ENCODE measurements at places on chromosomes 6 and 20.

GRCh38 chr6:116029535-116029934 is 31.2 kb downstream of the FRK start:
- DNase-seq, result no peak

DNA sequence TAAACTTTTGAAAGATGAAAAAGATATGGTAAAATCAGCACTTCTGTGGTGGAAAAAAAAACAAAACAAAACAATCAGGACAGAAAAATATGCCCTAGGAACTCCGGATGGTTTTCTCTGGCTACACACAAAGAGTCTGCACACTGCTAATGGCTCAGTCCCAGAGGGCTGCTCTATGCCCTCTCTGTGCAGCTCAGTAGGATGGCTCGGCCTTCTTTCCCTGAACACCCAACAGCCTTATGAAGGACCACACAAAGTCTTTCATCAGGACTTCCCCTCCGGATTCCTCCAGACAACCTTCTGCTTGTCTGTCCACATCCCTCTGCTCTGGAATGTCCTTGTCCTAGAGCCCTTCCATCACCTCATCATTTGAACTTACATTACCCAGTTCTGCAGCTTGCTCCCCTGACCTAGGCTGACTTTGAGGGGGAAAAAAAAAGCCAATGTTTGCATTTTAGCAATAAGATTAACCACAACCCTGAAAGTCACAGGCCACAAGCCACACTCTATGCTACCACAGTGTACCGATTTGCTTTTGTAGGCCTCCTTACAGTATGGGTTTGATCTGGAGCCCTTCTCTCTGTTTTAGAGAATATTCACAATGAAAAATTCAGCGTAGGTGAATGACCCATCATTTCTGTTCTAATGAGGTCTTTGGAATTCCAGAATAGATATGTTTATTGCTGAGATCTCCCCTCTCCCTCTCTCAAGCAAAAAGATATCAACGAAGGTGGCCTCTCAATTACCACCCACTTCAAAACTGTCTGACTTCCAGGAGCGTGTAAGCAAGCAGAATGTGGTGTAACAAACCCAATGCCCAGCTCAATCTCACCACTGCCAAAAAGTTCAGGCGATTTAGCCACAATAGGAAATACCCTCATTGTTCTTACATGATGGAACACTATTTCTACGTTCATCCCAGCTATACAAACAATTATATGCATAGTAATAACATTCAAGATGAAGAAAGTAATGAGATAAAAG is 164.0 kb downstream of the GMDS start:
- DNase-seq, result no peak

DNA sequence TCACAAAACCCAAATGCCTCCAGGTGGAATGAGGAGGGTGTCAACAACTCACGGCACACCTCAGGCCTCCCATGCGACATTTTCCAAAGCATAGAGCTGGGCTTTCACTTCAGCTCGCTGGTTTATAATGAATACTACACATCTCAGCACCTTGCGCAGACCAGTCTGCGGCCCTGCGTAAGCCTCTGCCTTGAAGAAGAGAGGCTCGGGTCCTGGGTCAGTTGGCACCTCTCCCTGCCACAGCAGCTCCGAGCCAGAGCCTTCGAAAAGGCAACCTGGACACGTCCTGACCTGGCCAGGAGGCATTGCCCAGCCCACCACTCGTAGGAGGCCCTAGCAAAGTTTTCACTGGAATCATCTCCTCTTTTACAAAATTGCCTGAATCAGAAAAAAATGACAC is 183.0 kb upstream of the AFDN start:
- DNase-seq, result no peak

GRCh38 chr6:18312368-18312767 is 48.0 kb upstream of the DEK start:
- no peak for DNase-seq

GRCh38 chr20:2408111-2408510 is 27.4 kb downstream of the TGM6 start:
- DNase-seq, result no peak

GRCh38 chr20:58557733-58558342 is 42.6 kb upstream of the APCDD1L start:
- DNase-seq, result no peak

DNA sequence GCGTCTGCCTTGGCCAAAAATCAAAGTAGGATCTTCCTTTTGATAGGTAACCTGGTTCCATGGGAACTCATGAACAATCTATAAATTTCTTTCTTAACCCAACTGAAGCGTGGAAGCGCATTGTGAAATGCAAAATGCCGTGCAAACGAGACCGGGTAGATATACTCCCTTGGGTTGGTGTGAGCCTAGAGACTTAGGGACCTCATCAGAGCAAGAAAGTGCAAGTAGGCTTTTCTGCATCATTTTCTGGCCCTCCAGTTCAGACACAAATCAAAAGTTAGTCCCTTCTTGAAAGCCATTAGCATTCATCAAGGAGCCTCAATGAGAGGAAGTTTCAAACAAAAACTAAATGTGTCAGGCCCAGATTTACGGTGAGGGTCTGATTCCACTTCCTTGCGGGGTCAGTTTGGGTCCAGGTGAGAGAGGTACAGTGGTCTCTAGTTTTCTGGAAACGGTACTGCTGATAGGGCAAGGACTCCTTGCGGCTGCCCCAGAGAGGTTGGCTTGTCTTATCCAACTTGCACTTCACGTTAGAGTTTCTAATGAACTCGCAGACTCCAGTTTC is 5.3 kb upstream of the ZNF184 start:
- no peak for DNase-seq

- DNase-seq, result no peak
These were observed 59.1 kb downstream of the FHL5 start for GRCh38 chr6:96621983-96622382.

DNA sequence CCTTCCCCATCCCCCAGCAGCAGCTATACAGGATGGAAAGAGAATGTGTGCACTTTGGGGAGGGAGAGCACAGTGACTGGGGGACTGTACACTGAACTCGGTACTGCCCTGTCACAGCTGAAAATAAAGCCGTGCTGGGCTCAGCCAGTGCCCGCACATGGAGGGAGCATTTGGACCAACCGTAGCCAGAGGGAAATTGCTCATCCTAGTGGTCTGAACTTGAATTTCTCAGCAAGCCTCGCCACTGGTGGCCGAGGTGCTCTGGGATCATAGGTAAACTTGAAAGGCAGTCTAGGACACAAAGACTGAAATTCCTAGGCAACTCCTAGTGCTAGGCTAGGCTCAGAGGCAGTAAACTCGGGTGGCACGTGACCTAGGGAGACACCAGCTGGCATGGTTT is 61.0 kb downstream of the DZANK1 start:
- DNase-seq, result no peak

GRCh38 chr6:33854572-33855030 is 50.8 kb upstream of the MLN start:
- peak; percentile 73 for DNase-seq

GRCh38 chr6:88380618-88381288 is 214.6 kb upstream of the CNR1 start:
- DNase-seq, result no peak

GRCh38 chr20:19699180-19699971 is 58.7 kb upstream of the RIN2 start:
- peak; percentile 89 for DNase-seq

- no peak for DNase-seq
These were observed 368.3 kb upstream of the GJE1 start for GRCh38 chr6:141764388-141764787.

GRCh38 chr6:54087721-54088120 is 23.5 kb upstream of the MLIP start:
- DNase-seq, result no peak

- DNase-seq, result no peak
These were observed 523 bp downstream of the TMEM30A start for GRCh38 chr6:75283907-75284631.

DNA sequence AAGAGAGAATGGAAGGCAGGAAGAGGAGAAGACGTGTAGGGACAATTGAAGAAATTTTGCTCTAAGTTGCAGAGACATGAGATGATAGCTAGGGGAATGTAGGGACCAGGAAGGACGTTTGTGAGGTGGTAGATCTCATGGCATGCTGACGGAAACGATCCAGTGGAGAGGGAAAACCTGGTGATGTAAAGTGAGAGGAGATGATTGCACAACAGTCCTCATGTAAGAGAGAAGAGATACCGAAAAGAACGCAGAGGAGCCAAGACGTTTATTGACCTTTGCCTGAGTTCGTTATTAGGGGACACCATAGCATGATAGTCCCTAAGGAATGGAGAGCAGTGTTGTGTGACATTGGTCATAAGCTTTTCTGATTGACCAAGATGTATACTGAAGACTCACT is 55.3 kb downstream of the IGF2R start:
- DNase-seq, result no peak

DNA sequence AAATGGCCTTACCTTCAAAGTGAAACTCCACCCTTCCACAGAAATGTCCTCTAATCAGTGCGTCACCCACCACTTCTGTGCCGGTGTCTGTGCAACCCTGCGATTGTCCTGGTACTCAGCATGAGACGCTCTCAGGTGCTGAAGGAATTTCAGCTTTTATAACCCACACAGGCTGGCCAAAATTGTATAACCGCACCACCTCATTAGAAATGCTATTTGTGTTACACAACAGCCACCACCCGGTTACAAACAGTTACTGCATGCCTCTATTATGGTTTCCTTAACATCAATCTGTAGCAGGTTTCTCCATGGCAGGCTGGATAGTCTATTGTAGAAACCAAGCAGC is 51.5 kb downstream of the SLC23A2 start:
- no peak for DNase-seq

GRCh38 chr6:15357782-15358181 is 111.9 kb downstream of the JARID2 start:
- no peak for DNase-seq

DNA sequence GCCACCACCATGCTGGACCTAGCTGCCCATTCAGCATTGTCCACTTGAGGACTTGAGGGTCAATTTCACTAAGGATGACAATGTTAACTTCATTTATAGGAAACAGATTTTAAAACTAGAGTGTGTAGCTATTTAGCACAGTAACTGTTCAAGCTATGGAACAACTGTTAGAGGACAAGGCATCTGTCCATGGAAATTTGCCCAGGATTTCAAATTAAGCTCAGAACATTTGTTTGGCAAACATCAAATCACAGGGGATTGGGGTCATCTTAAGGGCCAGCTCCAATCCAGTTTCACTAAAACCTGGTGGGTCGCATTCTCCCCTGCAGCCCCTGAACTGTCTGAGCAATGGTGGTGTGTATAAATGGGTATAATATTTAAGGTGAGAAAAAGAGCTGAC is 35.1 kb downstream of the PM20D2 start:
- peak; percentile 12 for DNase-seq

DNA sequence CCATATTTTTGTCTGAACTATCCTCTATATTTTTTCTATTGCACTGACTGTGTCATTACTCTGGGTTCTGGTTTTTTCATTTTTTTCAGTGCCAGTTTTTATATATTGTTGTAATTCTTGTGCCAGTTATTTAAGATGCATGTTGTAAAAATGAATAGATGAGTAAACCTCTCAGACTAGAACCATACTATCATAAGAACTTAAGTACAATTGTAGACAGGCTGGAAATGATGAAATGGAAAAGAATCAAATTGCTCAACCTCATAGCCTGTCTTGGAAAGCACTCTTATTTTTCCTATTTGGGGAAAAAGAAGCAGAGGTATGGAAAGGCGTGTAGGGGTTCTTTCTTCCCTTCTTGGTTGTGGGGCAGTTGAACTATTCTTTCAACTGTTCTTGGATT is 30.2 kb downstream of the PANK2 start:
- DNase-seq, result no peak

- no peak for DNase-seq
These were observed 43.7 kb upstream of the HFE start for GRCh38 chr6:26043384-26044139.

DNA sequence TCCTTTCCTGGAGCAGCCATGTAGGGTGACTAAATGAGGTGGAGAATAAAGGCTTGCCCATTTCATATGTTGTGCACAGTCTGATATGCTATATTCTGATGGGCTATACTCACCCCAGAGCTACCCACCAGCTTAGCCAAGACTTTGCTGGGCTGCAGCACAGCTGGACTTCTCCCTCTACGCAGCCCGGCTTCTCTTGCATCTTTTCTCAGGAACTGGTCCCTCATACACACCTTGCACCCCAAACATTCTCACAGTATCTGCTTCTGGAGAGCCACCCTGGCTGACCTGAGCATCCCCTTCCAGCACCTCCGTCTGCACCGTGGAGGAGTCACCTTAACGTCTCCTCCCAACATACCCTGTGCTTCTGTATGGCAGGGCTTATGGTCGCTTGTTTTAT is 150.8 kb upstream of the PMEPA1 start:
- DNase-seq, result no peak

- DNase-seq, result no peak
These were observed 73.6 kb downstream of the LCA5 start for GRCh38 chr6:79463621-79464050.

GRCh38 chr6:139587469-139587868 is 213.0 kb upstream of the CITED2 start:
- DNase-seq, result no peak

- no peak for DNase-seq
These were observed 160.4 kb downstream of the ZFP64 start for GRCh38 chr20:52031206-52031562.

DNA sequence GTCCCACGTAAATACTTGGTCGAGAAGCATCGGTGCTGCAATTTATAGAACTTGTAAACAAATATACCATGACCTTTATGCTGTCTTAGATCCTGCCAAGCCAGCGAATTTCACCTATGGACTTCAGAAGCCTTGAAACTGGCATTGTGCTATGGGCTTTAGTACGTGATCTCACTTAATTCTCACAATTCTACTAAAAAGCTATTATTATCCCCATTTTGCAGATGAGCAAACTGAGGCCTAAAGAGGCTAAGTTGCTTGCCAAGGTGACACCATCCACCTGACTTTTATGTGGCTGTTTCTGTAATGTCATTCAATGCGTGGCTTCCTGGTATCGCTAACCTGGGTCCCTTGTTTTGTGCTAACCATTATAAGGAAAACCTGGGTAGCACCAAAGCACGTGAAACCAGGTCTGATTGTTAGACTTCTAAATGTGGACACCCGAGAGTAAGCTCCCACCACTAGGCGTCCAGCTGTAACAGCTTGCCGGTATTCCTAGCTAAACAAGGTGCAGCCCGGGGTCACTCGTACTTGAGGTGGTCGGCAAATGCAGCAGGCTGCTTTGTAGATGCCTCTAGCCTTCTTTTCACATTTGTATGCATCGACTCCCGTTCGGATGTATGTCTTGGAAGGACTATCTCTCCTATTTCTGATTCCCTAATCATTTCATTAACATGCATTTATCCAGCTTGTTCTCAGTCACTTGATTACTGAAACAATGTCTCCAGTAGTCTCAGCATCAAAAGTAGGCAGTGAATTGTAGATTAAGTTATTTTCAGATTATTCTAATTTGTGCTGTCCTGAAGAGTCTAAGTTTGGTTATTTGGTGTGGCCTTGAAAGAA is 1.1 kb downstream of the SYNJ2 start:
- no peak for DNase-seq

Measured in NCI-H446 treated with DMSO at 0.1 percent for 48 hours (cell line).